OCI-LY7 (cell line): ENCODE measurements at places on chromosomes 1 and 21. TPM values are rescaled to one million over a fixed set of nuclear protein-coding genes. Genes with fewer than 3 reads are reported as not detected.

GRCh38 chr1:84402501-84402900 lies 4.2 kb downstream of the DNASE2B start:
- DNase-seq, result no peak

GRCh38 chr1:185574139-185574875 lies 159.9 kb upstream of the HMCN1 start:
- no peak for DNase-seq

- DNase-seq, result no peak
Measured at GRCh38 chr1:25772692-25773245, 27.2 kb upstream of the SELENON start.

GRCh38 chr1:174935961-174936727 lies 63.6 kb upstream of the CACYBP start:
- DNase-seq, result no peak

- DNase-seq, result no peak
Measured at GRCh38 chr1:5647234-5647633, 345.0 kb downstream of the NPHP4 start.

DNA sequence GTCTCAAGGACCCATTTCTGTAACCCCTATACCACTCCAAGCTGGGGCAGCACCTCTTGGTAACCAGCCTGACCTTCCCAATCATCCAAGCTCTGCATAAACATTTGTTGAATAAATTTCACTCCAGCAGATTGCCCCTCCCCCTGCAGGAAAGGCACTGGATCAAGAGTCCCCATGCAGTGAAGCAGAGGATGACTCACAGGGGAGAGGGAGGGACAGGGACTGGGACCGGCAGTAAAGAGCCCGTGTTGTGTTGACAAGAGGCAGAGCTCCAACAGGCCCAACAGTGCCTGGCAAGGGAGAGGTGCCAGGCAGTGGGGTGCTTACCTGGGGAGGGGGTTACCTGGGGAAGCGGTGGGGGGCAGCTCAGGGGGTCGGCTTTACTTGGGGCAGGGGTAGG lies 32.3 kb downstream of the SLC9A1 start:
- no peak for DNase-seq

DNA sequence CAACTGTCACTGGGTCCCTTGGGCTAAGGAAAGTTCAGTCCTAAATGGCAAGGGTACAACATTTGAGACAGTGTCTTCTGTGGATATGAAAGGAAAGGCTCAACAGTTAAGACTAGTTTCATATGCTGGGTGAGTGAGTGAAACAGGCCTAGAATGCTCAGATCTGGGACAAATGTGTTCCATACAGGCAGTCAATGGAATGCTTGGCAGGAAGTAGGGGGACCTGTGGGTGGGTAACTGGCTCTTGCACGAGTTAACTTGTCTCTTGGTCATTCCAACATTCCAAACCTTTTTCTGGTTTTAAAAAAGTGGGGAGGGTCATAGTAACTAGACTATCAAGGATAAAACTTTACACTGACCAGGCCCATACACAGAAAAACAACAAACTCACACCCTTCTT lies 17.8 kb upstream of the ADAM30 start:
- DNase-seq, result no peak

Gene SERBP1
- total RNA-seq, result 369 and 410 TPM in 2 replicates

GRCh38 chr1:177315261-177315660 lies 144.5 kb downstream of the BRINP2 start:
- no peak for DNase-seq

Gene KRTAP10-11
- total RNA-seq, result not detected in 2 replicates

DNA sequence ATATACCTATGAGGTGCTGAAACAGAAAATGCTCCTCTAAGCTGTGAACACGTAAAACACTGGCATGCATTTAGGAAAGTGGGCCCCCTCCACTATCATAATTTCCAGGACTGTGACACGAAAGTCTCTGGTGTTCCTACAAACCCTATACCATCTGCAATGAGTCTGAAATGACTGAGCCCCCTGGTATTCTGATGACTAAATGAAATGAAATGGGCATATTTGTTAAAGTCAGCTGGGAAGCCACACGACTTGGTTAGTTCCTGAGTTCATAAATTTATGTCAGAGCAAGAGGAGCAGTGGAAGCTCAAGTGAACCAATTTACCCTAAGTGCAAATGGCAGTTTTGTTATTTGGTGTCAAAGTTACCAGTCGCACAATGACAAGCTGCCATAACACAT lies 182.3 kb downstream of the KCTD3 start:
- DNase-seq, result no peak

Gene KCNE2
- not detected in 2 replicates for total RNA-seq

- DNase-seq, result peak; percentile 55
Measured at GRCh38 chr1:201020721-201021629, 2.5 kb downstream of the KIF21B start.

GRCh38 chr1:55310505-55310971 lies 95.4 kb upstream of the USP24 start:
- no peak for DNase-seq

DNA sequence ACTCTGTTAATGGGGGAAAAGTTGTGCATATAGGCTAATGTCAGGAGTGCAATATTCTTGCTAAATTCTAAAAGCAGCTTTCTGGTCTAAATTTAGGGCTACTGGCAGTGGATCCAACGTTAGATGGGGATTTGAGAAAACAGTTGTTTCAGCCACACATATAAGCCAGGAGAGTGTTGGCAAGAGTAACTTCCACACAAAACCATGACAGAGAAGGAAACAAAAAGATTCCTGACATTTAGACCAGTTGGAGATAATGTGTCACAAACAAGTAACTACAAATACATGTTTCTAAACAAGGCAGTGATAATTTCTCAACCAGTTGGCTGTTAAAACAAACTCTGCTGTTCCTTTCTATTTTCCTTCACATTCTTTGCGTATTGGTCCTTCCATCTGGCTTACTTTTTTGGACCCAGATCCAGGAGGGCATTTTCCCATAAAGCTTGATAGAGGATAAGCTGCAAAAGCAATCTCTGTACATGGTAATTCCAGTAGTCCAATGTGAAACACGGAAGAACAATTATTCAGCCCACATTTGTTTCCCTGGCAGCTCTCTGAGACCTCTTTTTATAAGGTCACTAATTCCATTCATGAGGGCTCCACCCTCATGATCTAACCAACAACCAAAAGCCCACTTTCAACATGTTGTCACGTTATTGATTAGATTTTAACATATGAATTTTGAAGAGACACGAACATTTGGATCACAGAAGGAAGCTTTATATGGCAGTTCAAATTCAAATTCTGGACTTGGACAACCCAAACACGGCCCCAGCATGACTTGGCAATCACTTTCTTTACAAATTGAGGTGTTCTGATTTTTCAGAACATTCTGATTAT lies 1888.6 kb downstream of the MRPL39 start:
- no peak for DNase-seq

- no peak for DNase-seq
Measured at GRCh38 chr21:31218830-31219608, 125.0 kb downstream of the TIAM1 start.

GRCh38 chr1:211742889-211743529 lies 67.6 kb upstream of the NEK2 start:
- DNase-seq, result no peak

Gene SLAMF8
- not detected in 2 replicates for total RNA-seq

DNA sequence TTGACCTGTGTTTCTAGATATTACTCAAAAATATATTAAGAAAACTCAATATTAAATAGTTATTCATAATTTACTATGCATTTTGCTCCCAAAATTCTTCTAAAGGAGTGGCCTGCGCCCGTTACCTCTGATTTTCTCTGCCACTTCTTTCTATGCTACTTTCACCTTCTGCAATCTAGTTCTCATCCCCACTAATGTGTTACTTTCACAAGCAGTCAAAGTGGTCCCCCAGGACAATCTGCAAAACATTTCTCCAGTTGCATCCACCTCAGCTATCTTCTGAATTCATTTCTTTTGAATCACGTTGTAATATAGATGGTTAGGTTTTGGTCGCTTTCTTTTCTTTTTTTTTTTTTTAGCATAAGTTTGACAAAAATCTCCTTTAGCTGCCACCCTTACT lies 13.4 kb downstream of the INSL5 start:
- DNase-seq, result no peak

DNA sequence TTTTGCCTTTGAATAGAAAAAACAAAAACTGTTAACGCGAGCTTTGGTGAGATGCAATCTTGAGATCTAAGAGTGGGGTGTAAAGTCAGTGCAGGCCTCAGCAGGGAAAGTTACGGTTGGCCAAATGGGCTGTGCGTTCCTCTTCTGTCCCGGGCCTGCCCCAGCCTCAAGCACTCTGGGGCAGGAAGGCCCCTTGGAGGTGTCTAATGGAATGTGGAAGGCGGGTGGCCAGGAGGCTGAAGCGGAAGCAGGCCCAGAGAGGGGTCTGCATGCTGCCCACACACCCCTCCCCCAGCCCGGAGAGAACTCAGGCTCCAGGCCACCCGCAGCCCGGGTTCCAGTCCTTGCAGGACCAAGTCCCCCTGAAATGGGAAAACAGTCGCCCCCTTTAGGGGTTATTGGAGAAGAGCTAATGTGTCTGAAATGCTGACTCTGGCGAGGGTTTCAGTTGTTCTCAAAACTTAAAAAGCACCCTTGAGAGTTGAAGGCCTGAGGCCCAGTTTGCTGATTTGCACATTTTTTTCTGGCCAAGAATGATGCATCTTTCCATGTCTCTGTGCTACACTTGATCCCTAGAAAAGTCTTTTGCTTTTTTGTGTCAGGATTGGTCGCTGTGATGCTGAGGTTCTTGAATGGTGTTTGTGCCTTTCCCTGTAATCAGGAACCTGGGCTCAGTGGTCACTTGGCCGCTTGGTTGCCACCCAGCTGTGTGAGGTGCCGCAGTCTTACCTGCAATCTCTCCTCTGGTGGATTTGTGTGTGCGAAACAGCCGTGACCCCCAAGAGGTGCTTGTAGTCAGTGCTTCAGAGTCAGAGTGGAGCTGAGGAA lies 2.0 kb downstream of the COL18A1 start:
- peak; percentile 2 for DNase-seq

Gene CFHR1
- total RNA-seq, result not detected in 2 replicates

DNA sequence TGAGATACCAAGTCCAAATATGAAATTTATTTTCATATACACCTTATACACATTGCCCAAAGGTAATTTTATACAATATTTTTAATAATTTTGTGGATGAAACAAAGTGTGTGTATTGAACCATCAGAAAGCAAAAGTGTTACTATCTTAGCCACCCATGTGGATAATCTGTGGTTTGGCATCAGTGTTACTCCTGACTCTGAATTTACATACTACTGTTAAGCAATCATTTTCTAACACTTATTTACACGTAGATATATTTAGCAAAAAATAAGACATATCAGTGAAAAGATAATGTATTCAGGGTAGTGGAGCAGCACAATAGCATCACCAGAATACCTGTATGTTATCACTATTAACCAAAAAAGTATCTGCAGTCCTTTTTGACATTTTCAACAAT lies 23.8 kb downstream of the DENND2D start:
- no peak for DNase-seq

Gene HIVEP3
- 0.53 and 0.70 TPM in 2 replicates for total RNA-seq

DNA sequence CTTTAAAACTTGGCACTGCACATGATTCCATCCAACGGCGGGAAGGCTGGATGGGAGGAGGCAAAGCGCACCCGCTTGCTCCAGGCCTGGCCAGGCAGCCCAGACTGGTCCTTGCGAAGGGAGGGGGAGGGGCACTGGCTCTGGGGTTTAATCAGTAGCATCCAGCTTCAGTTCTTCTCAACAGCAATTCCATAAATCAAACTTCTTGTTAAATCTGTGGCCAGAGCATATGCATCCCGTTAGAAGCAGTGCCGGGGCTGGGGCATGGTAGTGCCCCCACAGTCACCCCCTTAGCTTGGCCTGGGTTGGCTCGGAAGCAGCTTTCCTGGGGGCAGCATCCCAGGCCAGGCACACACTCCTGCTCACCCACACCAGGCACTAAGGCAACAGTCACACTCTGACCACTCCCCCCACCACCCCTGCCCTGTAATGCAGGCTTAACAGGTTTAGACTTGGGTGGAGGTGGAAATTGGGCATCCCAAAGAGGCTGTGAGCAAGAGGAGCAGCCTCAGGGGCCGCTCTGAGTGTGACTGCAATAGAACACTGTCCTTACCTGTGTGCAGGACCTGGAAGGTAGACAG lies 94.1 kb upstream of the CASZ1 start:
- DNase-seq, result no peak

Gene XPR1
- 17.2 and 18.2 TPM in 2 replicates for total RNA-seq

- DNase-seq, result no peak
Measured at GRCh38 chr1:66682106-66682505, 70.2 kb upstream of the DYNLT5 start.

Gene HAO2
- total RNA-seq, result not detected in 2 replicates

DNA sequence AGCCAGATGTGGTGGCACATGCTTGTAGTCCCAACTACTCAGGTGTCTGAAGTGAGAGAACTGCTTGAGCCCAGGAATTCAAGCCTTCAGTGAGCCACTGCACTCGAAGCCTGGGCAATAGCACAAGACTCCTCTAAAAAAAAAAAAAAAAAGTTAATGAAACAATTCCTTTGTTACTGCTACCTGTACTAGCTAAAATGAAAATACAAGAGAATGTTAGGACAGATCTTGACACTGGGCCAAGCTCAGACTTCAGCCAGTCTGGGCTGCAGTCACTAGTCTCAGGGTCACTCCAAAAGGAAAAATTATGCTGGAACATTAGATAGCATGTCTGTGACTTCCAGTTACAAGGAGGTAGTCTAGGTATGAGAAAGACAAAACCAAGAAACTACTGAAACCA lies 56.5 kb downstream of the TRIM33 start:
- no peak for DNase-seq

DNA sequence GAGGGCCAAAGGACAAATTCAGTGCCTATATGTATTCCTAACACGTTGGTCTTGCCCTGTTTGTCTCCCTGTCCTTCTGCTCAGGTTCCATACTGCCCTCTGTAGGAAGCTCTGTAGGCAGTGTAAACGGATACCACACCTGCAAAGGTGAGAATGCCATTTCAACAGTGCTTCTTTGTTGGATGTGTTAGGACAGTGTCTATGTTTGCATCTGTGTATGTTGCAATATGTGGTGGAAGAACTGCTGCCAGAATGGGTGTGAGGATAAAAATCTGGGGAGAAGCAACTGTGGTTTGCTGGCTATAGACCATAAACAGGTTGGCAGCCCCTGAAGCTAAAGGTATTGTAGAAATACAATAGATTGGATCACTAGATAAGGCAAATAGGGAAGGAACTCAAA lies 113.1 kb upstream of the BMP8A start:
- peak; percentile 29 for DNase-seq

Gene DYNLT5
- 0.30 TPM in 1 of 2 replicates, not detected in the other for total RNA-seq

Gene STUM
- total RNA-seq, result not detected in 2 replicates

DNA sequence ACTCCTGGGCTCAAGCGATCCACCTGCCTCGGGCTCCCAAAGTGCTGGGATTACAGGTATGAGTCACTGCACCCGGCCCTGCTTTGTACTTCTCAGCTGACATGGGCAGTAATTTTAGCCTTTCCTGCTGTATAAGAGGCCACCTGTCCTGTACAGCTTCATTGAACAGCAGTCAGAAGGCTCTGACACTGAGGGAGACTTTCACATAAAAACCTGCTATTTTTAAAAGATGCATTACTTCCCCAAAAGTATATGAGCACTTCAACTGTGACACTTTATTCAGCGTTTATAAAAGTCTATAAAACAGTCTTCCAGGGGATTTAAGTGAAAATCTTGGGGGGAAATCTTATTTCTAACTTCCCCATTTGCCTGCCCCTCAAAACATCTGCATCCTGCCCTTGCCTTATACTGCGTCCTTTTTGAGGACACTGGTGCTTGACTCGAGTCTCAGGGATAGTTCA lies 17.6 kb downstream of the RNU5D-1 start:
- peak; percentile 93 for DNase-seq

GRCh38 chr1:228393268-228393701 lies 13.3 kb downstream of the TRIM11 start:
- DNase-seq, result peak; percentile 17

- no peak for DNase-seq
Measured at GRCh38 chr1:108120163-108120562, 80.0 kb downstream of the SLC25A24 start.

Gene MANEAL
- total RNA-seq, result 18.2 and 20.0 TPM in 2 replicates
